ENCODE measurements at places on chromosomes 1 and 21.

DNA sequence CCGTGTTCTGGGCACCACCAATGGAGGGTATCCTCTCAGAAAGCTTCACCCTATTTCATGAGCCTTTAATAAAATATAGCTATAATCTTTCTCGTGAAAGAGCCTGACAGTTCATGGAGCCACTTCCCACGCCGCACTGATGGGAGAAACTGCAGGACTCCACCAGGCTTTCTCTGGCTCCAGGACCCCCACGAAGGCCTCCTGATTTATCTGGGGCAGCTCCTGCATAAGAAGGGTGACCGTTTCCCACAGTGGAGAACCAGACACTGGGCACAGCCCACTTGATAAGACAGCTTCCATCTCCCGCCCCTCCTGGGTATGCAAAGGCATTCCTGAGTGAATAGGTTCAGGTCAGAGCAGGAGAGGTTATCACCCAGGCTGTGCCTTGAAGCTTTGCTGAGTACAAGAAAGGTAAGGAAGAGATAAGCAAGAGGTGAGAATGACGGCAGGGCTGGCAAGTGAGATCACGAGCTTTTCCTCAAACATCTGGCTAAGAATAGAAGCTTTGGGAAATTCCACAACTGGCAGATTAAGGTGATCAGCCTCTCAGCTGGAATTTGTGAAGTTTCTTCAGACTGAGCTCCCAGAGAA, 499.8 kb downstream of the KIF26B start:
- no peak for DNase-seq

- no peak for DNase-seq
These were observed 341.5 kb upstream of the CHRM3 start for GRCh38 chr1:239044829-239045228.

GRCh38 chr1:14733048-14733778, 134.7 kb downstream of the KAZN start:
- no peak for DNase-seq

- DNase-seq: no peak
These were observed 86.1 kb downstream of the TGFBR3 start for GRCh38 chr1:91799863-91800262.

- DNase-seq: no peak
These were observed 45.3 kb upstream of the C1orf105 start for GRCh38 chr1:172375211-172375631.

DNA sequence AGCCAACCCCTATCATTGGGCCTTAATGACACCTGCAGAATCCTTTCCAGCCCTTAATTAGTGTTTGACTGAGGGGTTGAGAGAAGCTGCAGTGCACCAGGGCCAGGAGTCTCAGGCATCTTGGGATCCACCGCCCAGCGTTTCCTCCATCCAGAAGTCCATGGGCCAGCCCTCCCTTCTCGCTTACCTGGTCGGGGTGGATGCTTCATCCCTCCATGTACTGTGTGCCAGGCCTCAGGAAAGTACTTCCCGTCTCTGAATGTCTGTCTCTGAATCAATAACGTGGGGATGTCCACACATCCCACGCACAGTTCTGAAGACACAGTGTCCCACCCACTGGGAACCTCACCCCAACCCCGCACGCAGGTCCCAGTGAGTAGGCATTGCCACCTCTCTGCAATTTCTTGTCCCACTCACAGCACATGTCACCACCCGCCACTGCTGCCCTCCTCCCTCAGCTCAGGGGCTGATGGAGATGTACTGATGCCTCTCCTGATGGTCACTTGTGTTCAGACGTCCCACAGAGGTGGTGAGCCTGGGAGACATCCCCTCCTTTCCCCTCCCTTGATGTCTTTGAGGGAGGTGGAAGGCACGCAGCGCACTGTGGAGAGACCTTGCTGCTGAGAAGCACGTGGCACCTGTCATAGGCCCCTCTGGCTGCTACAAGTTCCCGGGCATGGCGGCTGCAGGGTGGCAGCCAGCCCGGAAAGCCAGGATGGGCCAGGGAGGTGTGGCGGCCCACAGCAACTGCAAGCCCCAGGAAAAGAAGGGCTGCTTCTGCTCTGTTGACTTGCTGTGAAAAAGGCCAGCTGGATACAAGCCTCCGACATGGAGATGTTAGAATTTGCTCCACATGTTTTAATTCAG, 29.4 kb upstream of the PRSS38 start:
- DNase-seq: no peak

- no peak for DNase-seq
These were observed 4.6 kb upstream of the DDOST start for GRCh38 chr1:20665726-20666125.

Data from DMS 273 treated with DMSO at 0.1 percent for 48 hours (cell line).